ENCODE measurements at places on chromosomes 1 and 21.

- DNase-seq: no peak
Observed at GRCh38 chr1:92969517-92969916, 8.3 kb upstream of the DIPK1A start.

DNA sequence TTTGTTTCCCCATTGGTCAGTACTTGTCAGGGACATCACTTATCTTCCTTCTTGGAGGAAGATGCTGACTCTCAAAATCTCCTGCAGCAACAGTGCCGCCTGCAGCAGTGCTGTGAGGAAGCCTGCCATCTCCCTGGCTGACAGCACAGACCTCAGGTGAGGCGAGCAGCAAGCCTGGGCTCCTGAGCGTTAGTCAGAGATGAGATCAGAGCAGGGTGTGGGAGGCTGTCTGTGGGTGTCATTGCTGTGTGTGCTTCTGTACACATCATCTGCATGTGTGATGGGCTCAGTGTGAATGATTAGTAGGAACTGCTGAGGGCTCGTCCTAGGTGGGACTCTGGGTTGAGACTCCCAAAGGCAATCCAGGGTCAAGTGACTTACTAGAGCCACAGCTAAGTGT is 6.1 kb downstream of the STRIP1 start:
- no peak for DNase-seq

- no peak for DNase-seq
Observed at GRCh38 chr21:38416791-38417190, 81.5 kb downstream of the ERG start.

DNA sequence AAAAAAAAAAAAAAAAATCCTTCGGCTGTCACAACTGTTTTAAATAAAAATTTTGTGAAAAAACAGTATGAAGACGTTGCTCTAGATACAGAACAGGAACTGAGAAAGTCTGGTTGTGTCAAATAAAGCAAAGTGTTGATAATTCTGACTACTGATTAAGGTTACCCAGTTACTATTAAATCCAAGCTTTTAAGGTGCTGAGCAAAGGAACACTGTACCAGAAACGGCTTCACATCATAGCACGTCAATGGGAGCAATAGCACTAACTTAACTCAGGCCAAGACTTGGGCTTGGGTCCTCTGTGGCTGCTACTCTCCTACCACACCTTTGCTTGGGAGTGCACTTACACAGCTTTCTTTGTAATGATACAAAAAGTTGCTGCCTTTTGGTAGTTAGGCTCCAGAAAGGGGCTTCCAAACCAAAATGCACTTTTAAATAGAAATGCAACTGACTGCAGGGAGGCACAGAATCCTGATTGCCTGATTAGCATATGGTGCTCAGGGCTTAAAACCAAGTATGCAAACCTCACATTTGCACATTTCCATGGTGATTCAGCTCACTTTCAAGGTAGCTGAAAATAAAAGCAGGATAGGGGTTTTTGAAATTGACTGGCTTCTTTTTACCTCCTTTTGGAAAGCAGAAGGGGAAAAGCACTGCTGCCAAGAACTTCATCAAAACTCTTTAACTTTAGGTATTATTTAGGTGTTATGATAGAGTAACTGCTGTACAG is 6.3 kb downstream of the MCL1 start:
- DNase-seq: no peak

GRCh38 chr1:76583875-76584477 is 283.3 kb upstream of the ST6GALNAC5 start:
- DNase-seq: no peak

Measured in NCI-H2081 treated with DMSO at 0.1 percent for 48 hours (cell line).